ENCODE measurements at places on chromosomes 13 and 19.

DNA sequence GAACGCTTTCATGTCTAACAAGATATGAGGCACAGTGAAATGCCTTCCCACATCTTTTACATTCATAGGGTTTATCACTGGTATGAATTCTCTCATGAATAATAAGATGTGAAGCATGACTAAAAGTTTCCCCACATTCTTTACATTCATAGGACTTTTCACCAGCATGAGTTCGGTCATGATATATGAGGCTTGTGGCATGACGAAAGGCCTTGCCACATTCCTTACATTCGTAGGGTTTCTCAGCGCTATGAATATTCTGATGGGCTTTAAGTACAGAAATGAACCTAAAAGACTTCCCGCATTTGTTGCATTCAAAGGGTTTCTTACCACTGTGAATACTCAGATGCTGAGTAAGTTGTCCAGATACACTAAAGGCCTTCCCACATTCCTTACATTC is 21.3 kb downstream of the ZNF607 start:
- DNase-seq, result peak; percentile 28

DNA sequence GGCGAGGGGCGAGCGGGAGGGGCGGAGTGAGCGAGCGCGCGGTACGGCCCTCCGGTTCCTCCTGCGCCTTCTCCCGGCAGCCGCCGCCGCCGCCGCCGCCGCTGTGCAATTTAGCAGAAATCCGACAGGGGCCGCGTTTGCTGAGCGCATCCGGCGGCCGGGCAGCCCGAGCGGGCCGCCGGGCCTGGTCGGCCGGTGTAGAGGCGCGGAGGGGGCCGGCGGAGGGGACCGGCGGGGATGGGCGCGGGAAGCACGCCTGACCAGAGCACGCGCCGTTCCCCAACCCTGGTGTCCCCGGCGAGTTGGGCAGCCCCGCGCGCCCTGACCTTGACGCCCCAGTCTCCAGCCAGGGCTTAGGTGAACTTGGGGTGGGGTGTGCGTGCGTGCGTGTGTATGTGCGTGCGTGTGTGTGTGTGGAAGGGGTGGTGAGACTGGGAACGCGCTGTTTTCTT is 144.5 kb upstream of the ZNF536 start:
- DNase-seq, result peak; percentile 91

- no peak for DNase-seq
Observed at GRCh38 chr13:95455782-95456181, 96.7 kb upstream of the CLDN10 start.

DNA sequence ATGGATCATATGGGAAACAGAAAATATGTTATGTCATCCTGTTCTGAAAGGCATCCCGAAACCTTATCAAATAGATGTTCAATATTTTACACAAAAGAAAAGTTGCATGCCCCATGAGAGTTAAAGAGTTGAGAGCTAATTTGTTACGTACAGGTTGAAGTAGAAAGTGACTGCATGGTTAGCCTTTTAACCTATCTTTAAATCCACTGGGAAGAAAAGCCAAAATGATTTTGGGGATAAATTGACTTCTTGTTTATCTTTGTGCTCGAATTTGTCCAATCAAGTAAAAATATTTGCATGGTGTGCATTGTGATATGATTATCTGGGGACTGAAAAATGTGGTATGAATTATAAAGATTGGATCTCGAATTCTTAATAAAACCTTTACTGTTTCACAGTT is 230.1 kb downstream of the POSTN start:
- DNase-seq, result peak; percentile 72

DNA sequence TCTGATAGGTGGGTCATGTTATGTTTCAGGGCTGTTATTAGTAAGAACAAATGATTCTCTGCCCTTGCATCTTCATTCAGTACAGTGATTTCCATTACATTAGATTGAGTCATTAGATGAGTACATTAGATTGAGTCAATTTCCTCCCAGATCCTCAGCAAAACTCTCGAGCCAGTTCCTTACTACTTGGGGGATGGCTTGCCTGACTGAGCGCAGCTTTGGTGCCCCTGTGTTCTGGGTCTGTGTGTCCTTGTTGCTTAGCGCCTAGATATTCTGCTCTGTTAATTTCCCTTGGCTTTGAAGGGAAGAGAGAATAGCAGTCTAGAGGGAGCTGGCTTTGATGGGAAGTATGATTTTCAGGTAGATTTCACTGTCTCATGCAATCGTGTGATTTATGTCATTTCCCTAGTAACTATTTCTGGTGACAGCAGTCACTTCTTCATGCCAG is 19.1 kb upstream of the SCEL start:
- DNase-seq, result no peak

DNA sequence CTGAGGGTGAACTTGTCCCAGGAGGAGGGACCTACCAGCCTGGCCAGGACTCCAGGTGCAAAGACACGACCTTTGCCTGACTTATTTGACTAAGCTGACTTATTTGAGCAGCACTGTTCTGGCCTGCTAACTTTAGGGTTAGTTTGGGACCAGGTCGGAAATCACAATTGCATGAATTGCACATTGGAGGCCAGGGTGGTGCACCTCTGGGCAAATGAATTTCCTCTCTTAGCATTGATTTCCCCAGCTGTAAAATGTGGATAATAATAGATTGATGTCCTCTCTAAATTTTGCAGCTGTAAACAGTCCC is 1.4 kb upstream of the BST2 start:
- DNase-seq, result no peak

- peak; percentile 77 for DNase-seq
Observed at GRCh38 chr13:53200498-53201453, 172.2 kb downstream of the OLFM4 start.

- DNase-seq, result no peak
Observed at GRCh38 chr19:43611788-43612187, at the start of gene SRRM5. Gene SRRM5, plus strand, starts transcription at chr19:43612088. Its CDS starts 34 bp downstream, at chr19:43612122.

DNA sequence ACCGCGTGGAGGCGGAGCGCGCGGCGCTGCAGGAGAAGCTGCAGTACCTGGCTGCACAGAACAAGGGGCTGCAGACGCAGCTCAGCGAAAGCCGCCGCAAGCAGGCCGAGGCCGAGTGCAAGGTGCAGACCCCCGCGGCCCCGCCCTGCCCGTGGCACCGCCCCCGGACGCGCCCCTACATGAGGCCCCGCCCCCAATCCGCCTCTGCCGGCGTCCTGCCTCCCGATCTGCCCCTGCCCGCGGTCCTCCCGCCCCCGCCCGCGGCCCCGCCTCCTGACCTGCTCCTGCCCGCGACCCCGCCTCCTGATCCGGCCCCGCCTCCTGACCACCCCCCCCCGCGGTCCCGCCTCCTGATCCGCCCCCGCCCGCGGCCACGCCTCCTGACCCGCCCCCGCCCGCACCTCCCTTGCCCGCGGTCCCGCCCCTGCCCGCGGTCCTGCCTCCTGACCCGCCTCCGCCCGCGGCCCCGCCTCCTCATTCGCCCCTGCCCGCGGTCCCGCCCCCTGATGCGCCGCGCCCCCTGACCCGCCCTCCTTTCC is 11.7 kb downstream of the PRR36 start:
- DNase-seq, result peak; percentile 63

- DNase-seq, result no peak
Observed at GRCh38 chr13:110042253-110042950, 256.0 kb upstream of the IRS2 start.

Measured in muscle of back (tissue), 13 donors.